ENCODE measurements at places on chromosomes 4 and X.

GRCh38 chr4:156571146-156571545 is 400.5 kb downstream of the PDGFC start:
- no peak for ATAC-seq

- no peak for ATAC-seq
These were observed 206.1 kb downstream of the SLC39A8 start for GRCh38 chr4:102139132-102139573.

GRCh38 chr4:56182356-56182755 is 204.9 kb downstream of the AASDH start:
- no peak for ATAC-seq

DNA sequence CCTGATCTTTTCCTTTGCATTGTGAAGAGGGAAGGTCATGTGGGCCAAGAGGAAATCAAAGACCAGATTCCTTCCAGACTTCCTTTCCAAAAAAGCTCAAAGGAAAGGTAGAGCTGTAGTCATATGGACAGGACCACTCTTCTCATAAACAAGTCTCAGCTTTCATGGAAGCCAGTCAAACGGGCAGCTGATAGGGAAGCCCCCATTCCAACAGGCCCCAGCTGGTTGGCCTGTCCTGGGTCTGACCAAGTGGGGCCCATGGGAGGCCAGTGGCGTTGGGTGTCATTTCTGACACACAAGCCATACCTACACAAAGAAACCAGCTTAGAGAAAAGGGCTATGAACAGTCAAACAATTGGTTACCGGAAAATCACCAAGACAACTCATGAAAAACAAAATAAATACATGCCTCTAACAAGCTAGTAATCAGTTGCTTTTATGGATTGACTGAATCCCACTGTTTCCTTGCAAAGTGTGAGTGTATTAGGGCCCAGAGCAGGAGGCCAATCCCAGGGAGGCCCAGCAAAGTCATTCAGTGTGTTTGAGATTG is 149.6 kb upstream of the MAMLD1 start:
- no peak for ATAC-seq

GRCh38 chr4:15054541-15054940 is 52.3 kb downstream of the CPEB2 start:
- ATAC-seq: no peak
